ENCODE measurements at places on chromosomes 16 and 17.
A peak's percentile ranks its signal among the peaks of the same experiment; 100 is the strongest.

DNA sequence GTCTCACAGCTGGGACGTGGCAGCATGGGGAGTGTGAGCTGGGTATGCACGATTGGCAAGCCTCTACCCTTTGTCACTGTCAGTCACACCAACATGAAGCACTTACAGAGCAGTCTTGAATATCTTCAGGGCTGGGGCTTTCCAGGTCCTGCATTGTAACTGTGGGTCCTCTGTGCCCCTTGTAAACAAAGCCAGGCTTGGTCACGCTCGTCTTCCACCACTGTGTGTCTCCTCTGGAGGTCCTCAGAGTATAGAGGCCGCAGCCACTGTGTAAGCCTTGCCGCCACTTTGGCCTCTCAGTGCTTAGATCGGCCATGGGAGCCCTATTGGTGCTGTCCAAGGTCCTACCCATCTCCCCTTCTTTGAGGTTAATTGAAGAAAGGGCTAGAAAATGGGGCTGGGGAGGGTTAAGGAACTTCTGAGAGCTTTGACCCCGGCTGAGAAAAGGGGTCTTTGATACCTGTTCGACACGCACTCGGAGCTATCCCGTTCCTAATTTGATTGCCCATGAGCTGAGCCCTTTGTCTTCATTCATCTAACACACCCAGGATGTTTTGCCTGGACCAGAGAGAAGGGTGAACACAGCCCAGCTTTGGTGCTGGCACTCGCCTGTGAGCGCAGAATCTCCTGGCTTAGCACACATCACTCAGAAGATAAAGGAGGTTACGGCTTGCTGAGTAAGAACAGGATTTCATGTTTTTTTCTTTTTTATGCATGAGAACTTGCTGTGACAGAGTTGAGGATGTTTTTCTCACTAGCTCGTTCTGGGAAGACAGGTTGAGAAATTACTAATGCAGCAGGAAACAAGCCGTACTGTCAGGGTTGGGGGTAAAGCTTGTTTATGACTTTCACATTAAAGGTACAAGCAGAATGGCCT, 267.9 kb downstream of the CPPED1 start:
- DNase-seq, result no peak

DNA sequence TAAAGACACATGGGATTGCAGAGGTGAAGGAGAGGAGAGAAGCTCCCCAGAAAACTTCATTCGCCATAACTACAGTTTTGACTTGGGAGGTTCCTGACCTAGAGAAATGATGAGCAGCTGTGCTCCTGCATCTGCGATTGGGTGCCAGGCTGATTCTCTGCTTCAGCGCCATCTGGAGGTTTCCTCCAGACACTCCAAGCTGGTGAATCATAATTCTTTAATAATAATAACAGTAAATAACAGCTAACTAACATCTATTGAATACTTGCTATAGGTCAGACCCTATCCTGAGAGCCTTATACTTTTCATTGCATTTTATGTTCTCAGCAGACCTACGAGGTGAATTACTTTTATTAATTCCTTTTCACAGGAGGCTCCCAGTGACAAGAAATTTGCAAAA, 575.8 kb downstream of the TOX3 start:
- DNase-seq, result no peak

DNA sequence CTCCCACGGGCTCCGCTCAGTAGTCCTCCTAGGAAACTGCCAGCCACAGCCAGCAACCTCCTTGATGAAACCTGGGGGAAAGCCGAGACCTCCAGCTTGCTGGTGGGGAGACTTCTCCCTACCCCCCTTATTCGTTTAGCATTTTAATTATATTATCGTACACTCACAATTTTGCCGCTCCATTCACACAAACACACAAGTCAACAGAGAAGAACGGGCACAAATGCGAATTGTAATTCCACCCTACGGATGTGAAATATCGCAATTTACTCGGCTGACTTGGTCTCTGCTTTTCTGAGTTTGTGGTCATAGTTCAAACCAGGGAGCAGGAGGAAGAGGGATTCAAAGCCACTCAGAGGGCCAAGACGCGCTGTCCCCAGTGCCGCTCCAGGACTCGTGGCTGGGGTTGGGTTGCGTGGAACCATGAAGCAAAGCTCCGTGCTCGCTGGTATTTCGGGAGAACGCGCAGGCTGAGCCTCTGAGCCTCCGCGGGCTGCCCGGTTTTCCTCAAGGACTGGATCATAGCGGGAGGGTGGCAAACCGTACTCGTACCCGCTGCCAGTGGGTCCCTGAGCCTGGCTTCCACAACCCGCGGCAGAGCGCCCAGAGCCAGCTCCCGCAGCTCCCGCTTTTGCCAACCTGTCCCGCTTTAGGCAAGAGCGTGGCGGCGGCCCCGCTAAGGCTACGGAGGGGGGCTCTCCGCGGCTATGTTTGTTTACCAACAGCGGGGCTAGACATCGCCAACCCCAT, 2.0 kb downstream of the LHX1 start:
- DNase-seq, result no peak

DNA sequence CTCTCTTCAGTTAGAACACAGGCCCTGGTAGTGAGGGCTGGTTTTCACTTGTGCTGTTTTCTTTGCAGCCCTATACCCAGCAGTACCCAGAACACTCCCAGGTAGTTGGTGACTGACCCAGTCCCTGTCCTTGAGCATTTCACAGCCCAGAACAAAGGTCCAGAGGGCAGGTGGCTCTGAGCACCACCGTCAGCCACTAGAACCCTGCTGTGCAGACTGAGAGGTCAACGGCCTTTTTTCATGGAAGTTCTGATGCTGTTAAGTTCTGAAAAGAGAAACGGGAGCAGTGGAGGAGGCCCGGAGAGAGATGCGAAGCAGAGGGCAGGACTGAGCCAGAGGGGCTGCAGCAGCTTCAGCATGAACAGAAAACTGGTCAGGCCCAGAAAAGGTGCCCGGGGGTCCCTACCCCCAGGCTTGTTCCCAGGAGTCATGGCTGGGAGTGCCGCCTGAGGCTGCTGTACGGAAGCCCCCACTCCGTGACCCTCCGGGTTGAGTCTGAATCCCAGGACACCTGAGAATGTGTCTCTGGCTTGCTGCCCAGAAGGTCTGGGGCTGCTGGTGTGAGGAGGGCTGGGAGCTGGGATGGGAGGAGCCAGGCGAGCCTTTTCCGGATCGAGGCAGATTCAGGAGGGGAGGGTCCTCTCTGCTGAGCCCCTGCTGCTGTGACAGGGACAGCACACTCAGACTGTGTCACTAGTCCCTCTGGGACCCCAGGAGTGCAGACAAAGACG, 8.7 kb downstream of the ZNF276 start:
- DNase-seq, result no peak

DNA sequence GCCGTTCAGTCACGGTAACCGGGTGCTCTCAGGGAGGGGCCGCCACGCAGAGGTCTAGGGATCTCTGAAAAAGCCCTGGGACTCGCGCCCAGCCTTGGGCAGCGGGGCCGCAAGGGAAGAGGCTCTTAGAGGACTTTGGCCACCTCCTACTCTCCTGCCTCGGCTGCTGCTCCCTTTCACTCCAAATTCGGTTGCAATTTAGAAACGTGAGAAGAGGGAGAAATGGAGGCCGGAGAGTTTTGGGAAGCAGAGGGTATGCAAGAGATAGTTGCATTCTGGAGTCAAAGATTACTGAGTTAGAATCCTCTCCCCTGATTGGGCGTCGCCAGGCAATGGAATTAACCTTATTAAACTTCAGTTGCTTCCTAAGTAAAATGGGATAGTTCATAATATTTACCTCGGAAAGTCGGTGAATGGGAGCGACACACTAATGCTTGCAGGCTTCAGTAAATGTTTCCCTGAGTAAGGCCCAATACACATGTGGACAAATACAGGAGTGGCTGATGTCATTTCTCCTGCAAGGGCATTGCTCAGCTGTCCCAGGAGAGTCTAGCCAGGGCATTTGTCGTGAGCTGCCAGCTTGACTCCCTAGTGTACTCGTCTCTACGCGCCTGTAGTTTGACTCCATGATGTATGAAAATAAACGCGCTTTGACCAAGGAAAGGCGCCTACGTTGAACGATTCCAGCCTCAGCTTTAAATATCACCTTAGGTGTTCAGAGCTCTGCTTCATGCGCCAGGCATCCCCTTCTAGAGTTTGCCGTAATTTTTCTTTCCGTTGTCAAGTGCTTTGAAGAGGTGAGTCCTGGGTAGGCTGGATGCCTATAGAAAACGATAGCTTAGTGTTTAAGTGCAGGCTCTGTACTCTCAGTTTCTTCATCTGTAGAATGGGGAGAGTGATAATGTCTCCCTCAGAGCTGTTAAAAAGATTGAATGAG, 667 bp downstream of the OGFOD1 start:
- no peak for DNase-seq

DNA sequence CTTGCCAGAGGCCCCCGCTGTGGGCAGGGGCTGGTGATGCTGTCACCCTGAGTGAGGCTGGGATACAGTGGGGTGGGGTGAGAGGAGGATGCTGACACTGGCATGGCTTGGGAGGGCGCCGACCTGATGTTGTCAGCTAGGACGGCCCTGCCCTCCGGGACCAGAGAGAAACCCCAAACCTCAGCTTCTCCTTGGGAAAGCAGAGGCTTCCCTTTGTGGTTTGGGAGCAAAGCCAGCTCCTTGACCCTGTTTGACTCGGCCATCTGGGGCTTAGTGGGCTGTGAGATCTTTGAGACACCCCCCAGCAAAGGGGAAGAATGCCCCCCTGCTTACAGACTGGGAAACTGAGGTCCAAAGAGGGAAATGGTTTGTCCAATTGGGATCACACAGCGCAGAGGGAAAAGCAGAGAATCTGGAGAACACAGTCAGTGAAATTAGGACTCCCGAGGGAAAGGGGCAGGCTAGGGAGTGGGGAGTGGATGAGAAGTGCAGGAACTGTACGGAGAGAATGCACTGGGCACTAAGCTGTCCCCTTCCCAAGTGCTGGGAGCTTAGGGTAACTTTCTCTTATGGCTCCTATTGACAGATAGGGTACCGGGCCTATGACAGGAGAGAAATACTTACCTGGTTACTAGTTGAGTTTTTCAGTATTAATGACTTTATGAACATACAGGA, 40.7 kb upstream of the DLX4 start:
- no peak for DNase-seq

DNA sequence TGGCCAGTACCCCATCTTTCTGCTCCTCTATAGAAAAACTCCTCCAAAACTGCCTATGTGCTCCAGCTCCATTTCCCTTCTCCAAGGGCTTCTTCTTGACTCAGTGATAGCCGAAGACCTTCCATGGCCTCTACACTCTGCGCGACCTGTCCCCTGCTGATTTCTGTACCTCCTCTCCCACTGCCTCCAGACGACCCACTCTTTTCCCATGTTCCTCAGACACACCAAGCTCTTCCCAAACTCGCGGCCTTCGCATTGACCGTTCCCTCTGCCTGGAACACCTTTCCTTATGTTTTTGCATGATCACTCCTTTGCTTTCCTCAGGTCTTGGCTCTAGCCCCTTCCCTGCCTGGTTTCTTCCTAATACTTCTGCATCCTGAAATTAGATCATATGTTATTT, 255.6 kb upstream of the SDK2 start:
- no peak for DNase-seq

DNA sequence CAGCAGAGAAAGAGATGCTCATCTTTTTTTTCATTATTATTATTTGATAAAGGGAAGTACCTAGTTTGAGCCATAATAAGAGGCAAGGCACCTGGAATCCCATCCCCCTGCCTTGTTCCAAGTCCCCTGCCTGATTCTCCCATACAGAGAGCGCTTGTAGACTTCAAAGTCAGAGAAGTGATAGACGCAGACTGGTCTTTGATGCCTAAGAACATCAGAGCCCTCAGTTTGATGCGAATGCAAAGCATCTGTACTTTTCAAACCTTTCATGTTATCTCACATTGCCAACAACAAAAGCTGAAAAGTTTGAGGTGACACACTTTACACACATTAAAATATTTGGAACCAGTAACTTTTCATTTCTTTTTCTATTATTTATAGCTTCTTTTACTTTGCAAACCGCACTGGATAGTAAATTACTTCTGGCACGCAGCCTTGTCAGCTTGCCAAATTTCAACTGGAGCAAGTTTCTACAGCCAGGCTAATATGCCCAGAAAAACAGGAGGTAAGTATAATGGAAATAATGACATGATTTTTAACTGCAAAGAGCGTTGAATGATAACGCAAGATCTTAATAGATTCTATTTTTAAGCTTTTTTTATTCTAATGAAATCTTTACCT, 5.9 kb upstream of the UTP6 start:
- no peak for DNase-seq

- DNase-seq, result no peak
Measured at GRCh38 chr17:49635121-49635520, 42.8 kb downstream of the SPOP start.

- DNase-seq, result no peak
Measured at GRCh38 chr16:70582280-70582978, 58.8 kb downstream of the SF3B3 start.

DNA sequence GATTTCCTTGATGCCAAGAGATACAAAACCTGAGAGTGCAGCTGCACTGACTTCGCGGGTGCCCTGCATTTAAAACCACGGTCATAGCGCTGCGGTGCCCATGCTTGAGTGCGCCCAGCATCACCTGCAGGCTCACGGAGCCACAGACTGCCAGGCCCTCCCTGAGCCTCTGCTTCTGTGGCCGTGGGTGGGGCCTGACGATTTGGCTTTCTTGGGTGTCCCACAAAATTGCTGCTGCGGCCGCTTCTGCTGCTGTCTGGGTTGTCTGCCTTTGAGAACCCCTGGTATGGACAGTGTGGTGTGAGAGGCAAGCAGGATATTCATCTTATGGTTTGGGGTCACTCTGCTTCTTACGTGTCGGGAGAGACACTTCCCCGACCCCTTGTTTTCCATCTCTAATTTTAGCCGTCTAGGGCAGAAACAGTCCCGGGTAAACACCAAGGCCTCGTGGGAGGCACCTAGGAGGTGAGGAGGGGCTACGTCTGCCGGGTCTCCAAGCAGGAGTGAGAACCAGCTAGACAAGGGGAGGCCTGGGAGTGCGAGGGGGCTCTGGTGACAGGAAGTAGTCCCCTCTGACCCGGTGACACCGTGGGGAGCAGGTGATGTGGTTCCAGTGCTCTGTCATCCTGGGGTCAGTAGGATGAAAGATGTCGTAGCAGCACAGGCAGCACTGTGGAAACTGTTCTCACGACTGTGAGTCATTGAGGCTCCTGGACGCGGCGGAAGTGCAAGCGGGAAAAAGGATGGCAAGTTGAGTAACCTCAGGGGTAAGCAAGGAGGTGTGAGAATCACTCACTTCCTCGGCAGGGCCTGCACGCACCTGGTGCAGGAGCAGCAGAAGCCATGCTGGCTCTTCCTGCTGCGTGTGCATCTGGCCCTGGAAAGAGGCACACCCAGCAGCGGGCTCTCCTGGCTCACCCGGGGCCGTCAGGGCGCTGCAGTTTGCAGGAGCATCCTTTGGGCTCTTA, 176.3 kb downstream of the RPTOR start:
- peak; percentile 24 for DNase-seq

DNA sequence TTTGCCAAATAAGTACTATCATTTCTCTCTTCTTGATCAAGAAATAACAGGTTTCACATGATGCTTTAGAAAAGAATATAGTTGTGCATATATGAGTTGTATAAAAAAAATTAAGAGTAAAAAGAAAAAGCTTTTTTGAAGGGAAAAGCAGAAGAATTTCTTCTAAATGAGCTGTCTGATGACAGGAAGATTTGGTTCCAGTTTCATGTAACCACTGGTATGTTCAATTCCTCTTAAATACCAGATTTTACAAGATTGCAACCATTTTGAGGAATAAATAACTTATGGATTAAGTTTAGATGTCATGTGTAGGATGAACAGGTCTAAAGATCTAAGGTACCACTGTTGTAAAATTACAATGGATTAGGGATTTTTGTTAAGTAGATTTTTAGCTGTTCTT, 45.0 kb downstream of the VMP1 start:
- no peak for DNase-seq

- DNase-seq, result no peak
Measured at GRCh38 chr16:12160815-12161550, 184.4 kb downstream of the SNX29 start.

GRCh38 chr17:41325126-41325525, 9.6 kb upstream of the KRTAP17-1 start:
- DNase-seq, result no peak

- DNase-seq, result no peak
Measured at GRCh38 chr16:27402569-27402963, 592 bp downstream of the IL21R start.
